ENCODE measurements at places on chromosomes 5 and 9.

- DNase-seq, result no peak
Observed at GRCh38 chr5:9954869-9955268, 294.8 kb downstream of the ATPSCKMT start.

DNA sequence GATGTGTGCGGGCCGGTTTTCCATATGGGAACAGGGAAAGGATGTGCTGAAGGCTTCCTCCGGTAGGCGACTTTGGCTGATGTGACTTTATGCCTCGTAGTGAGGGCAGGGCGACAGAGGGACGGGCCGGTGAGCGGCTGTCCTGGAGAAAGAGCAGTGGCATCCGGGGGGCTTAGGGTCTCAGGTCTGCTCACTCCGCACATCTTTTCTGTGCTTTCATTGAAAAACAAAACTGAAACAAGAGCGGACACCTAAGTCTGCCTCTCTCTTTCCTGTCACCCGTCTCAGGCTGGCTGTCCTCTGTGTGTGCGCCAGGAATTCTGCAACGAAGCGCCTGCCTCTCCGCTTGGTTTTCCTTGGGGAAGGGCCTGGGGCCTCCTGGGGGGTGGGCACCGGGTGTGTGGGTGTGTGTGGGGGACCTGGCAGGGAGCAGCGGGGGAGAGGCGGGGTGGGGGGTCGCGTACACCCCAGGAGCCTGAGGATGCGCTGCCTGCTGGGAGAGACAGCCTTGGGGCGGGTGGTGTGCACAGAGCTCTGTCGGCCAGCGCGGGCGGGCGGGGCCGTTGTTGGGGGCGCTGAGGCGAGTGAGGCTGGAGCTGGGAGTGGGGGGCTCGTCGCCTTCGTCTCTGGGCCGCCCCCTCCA is 580 bp upstream of the PRRX2 start:
- DNase-seq, result no peak

- no peak for DNase-seq
Observed at GRCh38 chr5:172509405-172509781, 55.1 kb upstream of the SH3PXD2B start.

DNA sequence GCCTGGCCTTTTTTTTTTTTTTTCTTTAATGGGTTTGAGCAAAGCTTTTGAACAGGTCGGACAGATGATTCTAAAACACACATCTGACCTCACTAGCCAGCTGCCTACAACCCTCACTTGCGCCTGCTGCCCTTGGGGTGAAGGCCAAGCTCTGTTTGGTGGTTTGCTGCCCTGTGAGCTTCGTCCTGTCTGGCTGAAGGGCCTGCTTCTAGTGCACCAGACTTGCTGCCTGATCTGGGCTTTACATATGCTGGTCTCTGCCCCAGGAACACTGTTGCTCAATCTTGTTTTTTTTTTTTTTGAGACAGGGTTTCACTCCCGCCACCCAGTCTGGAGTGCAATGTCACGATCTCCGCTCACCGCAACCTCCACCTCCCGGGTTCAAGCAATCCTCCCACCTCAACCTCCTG is 16.4 kb upstream of the DOLPP1 start:
- no peak for DNase-seq

GRCh38 chr5:167582283-167582682 is 709.2 kb upstream of the WWC1 start:
- DNase-seq, result no peak

- no peak for DNase-seq
Observed at GRCh38 chr5:6837519-6838110, 124.4 kb downstream of the TENT4A start.

GRCh38 chr5:37860206-37860605 is 20.4 kb upstream of the GDNF start:
- DNase-seq, result no peak

DNA sequence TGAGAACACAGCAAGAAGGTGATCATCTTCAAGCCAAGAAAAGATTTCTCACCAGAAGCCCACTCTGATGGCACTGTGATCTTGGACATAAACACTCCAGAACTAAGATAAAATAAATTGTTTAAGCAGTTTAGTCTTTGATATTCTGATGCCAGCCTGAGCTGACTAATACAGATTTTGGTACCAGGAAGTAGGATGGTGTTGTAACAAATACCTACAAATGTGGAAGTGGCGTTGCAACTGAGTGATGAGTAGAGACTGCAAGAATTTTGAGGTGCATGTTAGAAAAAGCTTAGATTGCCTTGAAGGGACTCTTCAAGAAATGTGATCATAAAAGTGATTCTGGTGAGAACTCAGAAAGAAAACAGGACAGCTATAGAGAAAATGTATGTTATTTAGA is 592.4 kb upstream of the DAB2 start:
- no peak for DNase-seq

- DNase-seq, result no peak
Observed at GRCh38 chr9:137244486-137245449, 3.7 kb downstream of the TUBB4B start.

DNA sequence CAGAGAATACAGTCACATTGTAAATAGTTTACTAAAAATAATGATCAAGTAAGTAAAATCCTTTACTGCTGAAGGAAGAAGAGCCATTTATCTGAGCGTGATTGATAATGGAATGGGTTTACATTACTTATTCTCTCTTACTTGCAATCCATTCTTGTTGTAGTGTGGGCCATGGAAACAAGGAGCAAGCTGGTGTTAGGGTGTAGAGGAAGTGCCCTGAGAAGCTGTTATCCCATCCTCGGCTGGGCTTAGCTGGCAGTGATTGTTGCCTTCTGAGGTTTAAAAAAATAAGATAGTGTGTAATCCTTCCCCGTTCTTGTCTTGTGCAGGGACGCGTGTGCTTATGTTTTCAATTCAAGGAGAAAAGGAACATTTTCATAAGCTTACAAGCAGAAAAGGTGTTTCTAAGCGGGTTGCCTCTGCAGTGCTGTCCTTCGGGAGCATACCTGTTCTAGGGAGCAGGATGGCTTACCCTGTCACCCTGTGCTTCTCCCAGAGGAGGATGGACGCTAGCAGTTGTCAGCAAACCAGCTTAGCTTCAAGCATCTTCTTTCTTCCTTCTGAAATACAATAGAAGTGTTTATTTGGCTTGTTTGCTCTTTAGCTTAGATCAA is 188.3 kb downstream of the ARHGEF28 start:
- DNase-seq, result no peak

DNA sequence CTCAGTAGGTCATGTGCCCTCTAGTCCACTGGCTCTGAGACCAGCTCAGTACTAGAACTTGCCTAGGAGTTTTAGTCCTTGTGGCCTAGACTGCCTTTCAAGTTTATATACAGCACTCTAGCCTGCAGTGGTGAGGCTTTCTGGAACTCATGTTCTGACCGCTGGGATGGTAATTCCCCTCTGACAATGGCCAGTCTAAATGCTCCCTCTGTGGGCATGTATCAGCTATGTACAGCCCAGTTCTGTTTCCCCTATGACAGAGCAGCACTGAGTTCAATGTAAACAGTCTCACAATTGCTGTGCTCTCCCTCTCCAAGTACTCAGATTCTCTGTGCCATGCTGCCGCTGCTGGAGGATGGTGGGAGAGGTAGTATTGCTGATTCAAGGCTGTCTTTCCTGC is 68.6 kb upstream of the SLC27A6 start:
- no peak for DNase-seq

GRCh38 chr5:135221696-135222095 is 177.3 kb downstream of the MACROH2A1 start:
- no peak for DNase-seq
